ENCODE measurements at places on chromosomes 6 and 20.

GRCh38 chr20:36392989-36393388 is 86.8 kb downstream of the DLGAP4 start:
- DNase-seq: no peak

DNA sequence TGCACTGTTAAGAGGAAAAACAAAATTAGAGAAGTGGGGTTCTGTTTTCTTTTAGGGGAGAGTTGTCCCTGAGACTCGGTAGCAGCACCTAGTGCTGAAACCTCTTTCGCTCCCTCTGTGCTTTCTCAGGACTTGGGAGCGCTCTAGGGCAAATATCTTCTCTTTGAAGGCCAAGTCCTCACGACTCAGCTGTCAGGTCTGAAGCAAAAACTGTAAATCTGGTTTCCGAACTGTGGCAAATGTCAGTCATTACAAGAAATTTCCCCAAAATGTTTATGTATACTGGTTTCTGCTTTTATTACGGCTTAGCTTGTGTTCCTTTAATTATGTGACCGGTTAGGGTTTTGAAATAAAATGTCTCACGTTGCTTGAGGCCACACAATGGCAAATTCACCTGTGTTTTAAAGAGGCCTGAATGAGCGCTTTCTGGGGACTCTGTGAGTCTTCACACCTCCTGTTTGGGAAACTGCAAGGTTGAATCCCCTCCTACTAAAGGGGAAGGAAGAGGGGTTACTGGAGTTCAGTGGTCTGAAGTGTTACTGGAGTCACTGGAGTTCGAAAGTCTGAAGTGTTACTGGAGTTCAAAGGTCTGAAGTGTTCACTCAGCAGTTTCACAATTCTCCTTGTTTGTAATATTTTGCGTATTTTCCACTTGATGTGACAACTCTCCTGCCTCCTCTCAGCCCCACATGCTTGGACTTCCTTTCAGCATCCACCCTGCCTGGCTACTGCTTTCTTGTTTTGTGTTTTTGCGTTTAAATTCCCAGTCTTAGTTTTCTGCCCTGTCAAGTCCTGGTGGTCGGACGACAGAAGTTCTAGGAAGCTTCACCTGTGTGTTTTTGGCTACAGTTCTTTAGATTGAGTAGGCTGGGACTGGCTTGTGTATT is 1.6 kb downstream of the SMPDL3A start:
- peak; percentile 29 for DNase-seq

GRCh38 chr6:109093732-109094415 is 772 bp downstream of the SESN1 start:
- DNase-seq: peak; percentile 15

DNA sequence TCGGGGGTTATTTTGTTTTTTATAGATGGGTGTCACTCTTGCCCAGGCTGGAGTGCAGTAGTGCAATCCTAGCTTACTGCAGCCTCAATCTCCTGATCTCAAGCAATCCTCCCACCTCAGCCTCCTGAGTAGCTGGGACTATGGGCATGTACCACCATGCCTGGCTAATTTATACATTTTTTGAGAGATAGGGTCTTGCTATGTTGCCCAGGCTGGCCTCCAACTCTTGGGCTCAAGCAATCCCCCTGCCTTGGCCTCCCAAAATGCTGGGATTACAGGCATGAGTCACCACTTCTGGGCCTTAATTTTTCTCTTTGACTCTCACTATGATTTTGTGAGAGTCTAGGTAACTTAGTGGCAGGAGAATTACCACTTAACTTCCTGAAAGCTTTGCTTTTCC is 23.3 kb downstream of the AKAP12 start:
- no peak for DNase-seq

Data from RPMI7951 (cell line).